ENCODE measurements at places on chromosomes 11 and 22. TPM values are rescaled to one million over a fixed set of nuclear protein-coding genes. Genes with fewer than 3 reads are reported as not detected.

The SVIP gene
- 14.2 TPM for total RNA-seq

The RRM1 gene
- 295 TPM for total RNA-seq

The OR6A2 gene
- not detected for total RNA-seq

The MOGAT2 gene
- not detected for total RNA-seq

The L3MBTL2 gene
- 23.7 TPM for total RNA-seq

The DEUP1 gene
- not detected for total RNA-seq

The ADM2 gene
- total RNA-seq: 0.05 TPM

DNA sequence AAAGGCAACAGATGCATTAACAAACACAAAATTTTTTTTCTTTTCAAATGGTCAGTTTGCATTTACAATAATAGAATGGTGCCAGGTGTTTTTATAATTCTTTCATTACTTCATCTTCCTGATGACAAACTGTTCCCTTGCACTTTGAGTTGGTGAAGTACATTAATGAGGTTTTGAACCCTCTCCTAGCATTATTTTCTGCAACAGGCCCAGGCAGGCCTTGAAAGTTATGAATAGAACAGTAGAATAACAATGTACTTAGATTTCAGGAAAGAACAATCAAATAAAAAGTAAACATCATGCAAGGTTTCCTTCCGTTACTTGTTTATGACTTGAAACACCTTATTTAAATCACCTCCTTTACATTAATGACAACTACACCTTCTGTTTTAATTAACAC is 9.6 kb downstream of the BTG4 start:
- no peaks in the 10 kb centered on the region for H3K4me1 ChIP-seq
- H3K4me3 ChIP-seq: no peak overlapping the region
- no peaks in the 10 kb centered on the region for H3K36me3 ChIP-seq
- no peak overlapping the region for H3K27ac ChIP-seq

GRCh38 chr11:130403271-130403804 is 25.1 kb downstream of the ADAMTS8 start:
- H3K27me3 ChIP-seq: no peaks in the 10 kb centered on the region

- DNase-seq: no peak
- H3K4me1 ChIP-seq: peaks cover 19% of the 10 kb centered on the region
- H3K27me3 ChIP-seq: no peaks in the 10 kb centered on the region
- H3K4me3 ChIP-seq: no peak overlapping the region
These were observed 81.4 kb downstream of the WNT7B start for GRCh38 chr22:45895436-45896152.

DNA sequence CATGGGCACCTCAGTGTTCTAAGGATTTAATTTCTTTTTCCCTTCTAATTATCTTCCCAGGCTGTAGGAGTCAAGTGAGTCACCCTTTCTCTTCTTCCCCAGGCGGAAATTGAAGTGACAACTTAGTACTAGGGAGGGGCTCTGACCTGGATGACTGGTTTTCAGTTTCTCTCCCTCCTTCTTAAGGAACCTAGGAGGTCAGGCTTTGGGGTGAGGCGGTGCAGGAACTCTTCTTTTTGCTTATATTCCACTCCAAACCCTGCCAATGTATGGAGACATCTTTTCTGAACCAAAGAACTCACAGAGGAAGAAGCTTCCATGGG is 12.6 kb downstream of the ZDHHC5 start:
- DNase-seq: no peak
- no peak overlapping the region for H3K27ac ChIP-seq
- no peaks in the 10 kb centered on the region for H3K27me3 ChIP-seq

GRCh38 chr11:71283971-71284441 is 31.6 kb upstream of the SHANK2 start:
- no peak for DNase-seq
- no peak overlapping the region for H3K4me3 ChIP-seq
- H3K27me3 ChIP-seq: no peaks in the 10 kb centered on the region
- H3K36me3 ChIP-seq: no peaks in the 10 kb centered on the region
- peaks cover 21% of the 10 kb centered on the region for H3K4me1 ChIP-seq

DNA sequence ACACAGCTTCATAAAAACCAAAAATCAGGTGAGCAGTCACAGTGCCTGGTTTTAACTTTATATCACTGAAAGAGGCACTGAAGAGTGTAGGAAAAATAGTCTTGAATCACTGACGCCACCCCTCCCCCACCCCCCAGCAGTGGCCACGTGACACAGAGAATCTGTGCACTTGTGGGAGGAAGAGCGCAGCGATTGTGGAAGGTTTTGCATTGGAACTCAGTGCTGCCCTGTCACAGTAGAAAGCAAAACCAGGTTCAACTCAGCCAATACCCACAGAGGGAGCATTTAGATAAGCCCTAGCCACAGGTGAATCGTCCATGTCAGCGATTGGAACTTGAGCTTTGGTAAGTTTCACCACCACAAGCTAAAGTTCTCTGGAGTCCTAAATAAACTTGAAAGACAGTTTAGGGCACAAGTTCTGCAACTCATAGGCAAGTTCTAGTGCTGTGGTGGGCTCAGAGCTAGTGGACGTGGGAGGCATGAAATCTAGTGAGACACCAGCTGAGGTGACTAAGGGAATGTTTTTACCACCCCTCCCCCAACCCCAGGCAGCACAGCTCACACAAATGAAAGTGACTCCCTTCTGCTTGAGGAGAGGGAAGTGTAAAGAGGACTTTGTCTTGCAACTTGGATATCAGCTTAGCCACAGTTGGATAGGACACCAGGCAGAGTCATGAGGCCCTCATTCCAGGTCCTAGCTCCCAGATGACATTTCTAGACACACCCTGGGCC is 13.3 kb downstream of the OR52B2 start:
- no peaks in the 10 kb centered on the region for H3K36me3 ChIP-seq
- H3K4me3 ChIP-seq: no peak overlapping the region
- DNase-seq: no peak
- no peak overlapping the region for H3K27ac ChIP-seq
- H3K27me3 ChIP-seq: no peaks in the 10 kb centered on the region
- no peaks in the 10 kb centered on the region for H3K4me1 ChIP-seq

DNA sequence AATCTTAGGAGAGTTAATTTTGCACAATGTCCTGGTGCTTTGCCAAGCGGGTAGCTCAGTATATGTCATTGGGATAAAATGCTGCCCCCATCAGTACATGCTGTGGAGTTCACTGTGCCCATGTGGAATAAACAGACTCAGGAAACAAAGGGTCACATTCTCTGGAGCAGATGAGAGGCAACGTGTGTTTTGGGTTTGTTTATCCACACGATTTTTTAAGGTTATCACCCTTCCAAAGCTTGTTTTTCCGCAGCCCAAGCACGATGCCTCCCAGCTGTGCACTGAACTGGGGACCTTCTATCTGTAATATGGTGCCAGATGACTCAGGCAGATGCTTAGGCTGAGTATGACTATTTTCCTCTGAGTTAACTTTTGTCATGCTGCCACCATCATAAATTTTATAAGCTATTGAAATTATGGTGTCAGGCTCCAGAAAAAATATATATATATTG is 6.5 kb downstream of the OR4D6 start:
- H3K4me3 ChIP-seq: no peak overlapping the region
- H3K27me3 ChIP-seq: no peaks in the 10 kb centered on the region
- DNase-seq: no peak
- H3K4me1 ChIP-seq: 0 out of 2 replicates have a peak, but pooled peaks cover 4% of the 10 kb centered on the region

GRCh38 chr11:90434858-90435257 is 212.0 kb upstream of the CHORDC1 start:
- DNase-seq: no peak
- no peak overlapping the region for H3K4me3 ChIP-seq
- no peaks in the 10 kb centered on the region for H3K4me1 ChIP-seq
- H3K27ac ChIP-seq: no peak overlapping the region

Measured in SJSA1 (cell line).